ENCODE measurements at places on chromosomes 3 and 15.

GRCh38 chr15:98866511-98866910 lies 141.1 kb downstream of the PGPEP1L start:
- DNase-seq, result no peak

- DNase-seq, result no peak
Measured at GRCh38 chr3:181616088-181617070, 95.3 kb upstream of the SOX2 start.

DNA sequence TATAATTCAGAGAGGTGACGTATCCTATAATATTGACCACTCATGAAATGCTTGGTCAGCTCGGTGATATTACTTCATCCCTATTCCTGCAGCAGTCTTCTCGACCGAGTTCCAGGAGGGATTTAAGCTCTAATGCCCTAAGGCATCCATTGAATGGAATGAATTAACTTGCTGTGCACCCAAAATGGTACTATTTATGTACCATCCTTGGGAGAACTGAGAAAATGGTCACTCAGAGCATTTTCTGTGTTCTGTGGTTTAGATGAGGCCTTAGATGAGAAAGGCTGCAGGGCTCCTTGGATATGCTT lies 638 bp downstream of the BLOC1S6 start:
- no peak for DNase-seq

GRCh38 chr15:89421219-89421618 lies 75.2 kb downstream of the RHCG start:
- DNase-seq, result no peak

Measured in activated T-cell treated with anti-CD3 and anti-CD28 coated beads for 48 hours (primary cell).